ENCODE measurements at places on chromosomes 7 and 10.

DNA sequence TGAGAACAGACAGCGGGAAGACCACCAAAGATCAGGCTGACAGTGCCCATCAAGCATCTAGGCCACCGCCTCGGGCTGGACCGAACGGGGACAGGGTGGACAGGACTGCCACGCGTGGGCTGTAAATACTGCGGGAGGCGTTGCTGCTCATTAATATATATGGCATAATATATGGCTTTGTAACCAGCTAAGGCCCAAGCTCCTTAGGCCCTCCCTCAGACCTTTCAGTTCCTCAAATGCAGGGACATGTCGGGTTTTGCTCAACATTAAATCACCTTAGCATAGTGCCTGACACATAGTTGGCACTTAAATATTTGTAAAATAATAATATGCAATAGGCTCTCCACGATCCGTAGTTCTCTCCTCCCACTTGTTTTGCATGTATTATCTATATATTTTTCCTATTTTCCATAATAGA is 402 bp upstream of the TMEM168 start:
- no peak for DNase-seq

DNA sequence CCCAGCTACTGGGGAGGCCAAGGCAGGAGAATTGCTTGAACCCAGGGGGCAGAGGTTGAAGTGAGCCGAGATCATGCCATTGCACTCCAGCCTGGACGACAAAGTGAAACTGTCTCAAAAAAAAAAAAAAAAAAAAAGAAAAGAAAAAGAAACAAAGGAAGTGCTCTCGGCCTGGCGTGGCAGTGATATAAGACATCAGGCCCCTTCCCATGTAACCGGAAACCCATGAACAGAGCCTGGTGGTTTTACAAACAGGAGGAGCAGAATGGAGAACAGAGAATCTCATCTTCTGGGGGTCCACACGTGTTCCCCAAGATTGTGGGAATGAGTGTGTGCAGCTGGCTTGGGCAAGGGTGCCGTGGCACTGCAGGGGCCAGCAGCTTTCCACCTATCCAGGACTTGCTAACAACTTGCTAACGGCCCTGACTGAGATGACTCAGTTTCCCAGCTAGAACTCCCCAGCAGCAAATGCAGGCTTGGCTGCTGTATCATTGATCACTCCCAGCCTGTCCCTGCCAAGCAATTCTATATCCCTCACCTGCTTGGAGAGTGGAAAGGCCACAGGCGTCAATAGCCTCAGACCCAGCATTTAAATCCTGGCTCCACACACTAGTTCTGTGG is 103.0 kb downstream of the COL26A1 start:
- DNase-seq: no peak

DNA sequence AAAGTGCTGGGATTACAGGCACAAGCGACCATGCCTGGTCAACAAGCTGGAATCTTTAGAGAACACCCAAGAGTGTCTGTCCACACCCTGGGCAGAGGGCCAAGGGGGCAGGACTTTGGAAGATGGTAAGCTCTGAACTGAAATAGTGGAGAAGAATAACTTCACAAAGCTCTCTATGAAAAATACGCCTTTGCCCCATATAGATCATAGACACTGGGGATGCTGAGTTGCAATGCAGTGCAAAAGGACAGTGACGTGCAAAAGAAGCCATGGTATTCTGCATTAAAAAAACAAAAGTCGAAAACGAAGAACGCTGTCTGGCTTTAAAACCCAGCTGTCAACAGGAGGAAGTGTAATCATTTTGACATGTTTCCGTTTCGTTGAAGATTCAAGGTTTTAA is 353.6 kb downstream of the CALN1 start:
- no peak for DNase-seq

DNA sequence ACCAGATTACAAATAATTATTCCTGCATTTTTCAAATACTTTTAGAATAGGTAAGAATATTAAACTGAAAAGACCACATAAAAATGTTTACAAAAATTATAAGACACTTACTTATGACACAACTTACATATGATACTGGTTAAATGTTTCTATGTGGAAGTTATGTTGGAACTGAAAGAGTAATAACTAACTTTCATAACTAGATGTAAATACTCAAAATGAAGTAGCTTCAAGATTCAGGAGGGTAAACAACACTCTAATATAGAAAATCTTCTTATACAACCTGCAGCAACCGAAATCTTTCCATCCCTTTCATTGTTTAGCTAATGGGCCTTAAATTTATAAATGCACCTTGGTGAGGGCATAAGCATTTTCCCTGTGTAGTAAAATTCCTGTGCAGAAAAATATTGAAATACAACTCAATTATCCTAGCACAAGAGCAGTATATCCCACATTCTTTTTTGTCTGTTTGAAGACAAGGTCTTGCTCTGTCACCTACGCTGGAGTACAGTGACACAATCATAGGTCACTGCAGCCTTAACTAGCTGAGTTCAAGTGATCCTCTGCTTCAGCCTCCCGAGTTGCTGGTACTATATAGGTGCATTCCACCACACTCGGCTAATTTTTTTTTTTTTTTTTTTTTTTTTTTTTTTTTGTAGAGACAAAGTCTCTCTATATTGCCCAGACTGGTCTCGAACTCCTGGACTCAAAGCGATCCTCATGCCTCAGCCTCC is 14.8 kb upstream of the RNF148 start:
- DNase-seq: no peak

GRCh38 chr7:577741-578370 is 58.2 kb upstream of the PDGFA start:
- DNase-seq: no peak

- DNase-seq: no peak
Measured at GRCh38 chr7:26593896-26594295, 270.5 kb downstream of the SKAP2 start.
